ENCODE measurements at places on chromosomes 16 and 17.

DNA sequence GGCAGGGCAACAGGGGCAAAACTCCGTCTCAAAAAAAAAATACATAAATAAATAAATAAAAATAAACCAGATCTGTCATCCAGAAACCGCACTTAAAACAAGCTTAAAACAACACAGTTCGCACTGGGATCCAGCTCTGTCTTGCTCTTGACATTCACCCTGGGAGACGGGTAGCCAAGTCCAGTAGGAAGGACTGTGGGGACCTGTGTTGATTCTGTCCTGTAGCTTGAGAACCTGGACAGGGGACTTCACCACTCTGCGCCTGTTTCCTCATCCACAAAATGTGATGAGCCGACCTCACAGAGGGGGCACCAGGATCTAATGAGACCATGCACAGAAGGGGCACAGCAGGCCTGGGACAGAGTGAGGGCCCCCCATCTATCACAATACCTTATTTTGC, 1.5 kb upstream of the RAI1 start:
- no peak for DNase-seq

- no peak for DNase-seq
Measured at GRCh38 chr17:266701-267667, 85.5 kb upstream of the DOC2B start.

DNA sequence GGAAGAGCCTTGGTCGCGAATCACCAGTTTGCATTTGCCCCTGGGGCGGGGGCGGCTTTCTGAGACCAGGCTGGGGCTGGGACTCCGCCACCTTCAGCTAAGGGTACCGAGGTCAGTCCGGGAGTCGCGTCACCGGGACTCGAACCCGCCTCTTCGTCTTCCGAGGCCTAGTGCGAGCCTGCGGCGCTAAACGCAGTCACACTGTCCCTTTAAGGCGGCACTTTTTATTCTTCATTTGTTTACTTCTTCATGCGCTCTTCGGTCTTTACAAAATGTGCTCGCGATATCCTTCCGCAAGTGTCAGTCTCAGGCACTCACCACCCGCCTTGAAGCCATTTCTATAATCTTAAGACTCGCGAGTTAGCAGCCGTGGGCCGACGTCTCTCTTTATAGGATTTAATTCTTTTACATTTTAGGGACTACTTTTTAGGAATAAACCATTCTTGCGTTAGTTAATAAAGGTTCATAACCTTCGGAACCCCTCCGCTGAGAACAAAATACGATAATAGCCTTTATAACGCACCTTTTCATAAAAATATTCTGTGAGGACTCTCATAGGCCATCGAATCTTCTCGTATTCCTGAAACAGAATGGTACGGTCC, 593 bp upstream of the HEXIM1 start:
- peak; percentile 96 for DNase-seq

DNA sequence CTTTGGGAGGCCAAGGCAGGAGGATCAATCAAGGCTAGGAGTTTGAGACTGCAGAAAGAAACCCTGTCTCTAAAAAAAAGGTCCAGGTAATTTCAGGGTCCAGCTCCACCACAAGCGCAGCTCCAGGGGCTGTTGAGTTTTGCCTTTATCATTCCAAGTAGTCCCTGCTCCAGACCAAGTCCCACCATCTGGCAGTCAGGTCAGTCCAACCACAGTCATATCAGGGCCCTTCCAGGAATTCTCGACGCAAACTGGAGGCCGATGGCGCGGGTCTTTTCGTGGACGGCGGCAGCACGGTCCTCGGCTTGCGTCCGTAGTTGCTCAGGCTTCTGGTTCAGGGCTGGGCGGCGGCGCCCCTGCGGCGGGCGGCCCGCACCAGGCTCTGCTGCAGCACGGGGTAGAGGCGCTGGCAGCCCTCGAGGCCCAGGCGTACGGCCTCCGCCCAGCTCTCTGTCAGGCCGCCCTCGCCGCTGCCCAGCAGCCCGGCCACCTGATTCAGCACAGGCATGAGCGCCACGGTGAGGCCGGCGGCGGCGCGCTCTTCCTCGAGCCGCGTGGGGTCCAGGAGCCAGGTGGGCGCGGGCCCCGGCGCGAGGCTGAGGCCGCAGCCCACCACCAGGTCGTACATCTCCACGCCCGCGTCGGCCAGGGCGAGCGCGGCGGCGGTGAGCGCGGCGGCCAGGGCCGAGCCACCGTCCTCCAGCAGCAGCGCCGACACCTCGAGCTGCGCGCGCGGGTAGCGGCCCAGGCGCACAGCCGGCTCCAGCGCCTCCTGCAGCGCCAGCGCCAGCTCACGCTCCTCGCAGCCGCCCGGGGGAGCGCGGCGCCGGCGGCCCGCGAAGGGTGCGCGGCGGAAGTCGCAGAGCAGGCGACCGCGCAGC, 752 bp downstream of the EXOSC6 start:
- DNase-seq, result peak; percentile 84

GRCh38 chr16:88773812-88774291, 11.2 kb downstream of the PIEZO1 start:
- DNase-seq, result peak; percentile 92

DNA sequence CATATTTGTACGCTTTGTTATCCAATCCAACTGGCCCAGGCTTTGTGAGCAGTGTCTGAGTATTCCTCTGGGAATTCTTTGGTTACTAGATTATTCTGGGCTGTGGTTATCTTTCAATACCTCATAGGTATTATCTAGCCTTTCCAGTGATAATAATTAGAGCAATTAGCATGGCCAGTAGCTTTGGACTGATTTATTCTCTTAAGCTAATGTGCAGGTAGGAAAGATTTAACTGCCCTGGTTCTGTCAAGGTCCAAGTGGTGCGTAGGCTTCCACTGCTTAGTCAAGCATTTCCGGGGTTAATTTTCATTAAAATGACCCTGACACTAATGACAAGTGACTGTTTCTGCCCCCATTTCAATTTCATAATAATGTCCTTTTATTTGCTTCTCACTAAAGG, 54.2 kb upstream of the PMFBP1 start:
- DNase-seq, result no peak

- peak; percentile 98 for DNase-seq
Measured at GRCh38 chr17:29179232-29180033, 765 bp downstream of the MYO18A start.

- DNase-seq, result no peak
Measured at GRCh38 chr16:54944002-54944401, 13.3 kb downstream of the IRX5 start.

GRCh38 chr17:10063730-10064241, 134.6 kb downstream of the GAS7 start:
- DNase-seq, result no peak

- DNase-seq, result peak; percentile 67
Measured at GRCh38 chr17:32876417-32877163, at the start of gene MYO1D. TSS of gene MYO1D (minus strand) at chr17:32877124. CDS start at chr17:32876872, 252 bp downstream.

DNA sequence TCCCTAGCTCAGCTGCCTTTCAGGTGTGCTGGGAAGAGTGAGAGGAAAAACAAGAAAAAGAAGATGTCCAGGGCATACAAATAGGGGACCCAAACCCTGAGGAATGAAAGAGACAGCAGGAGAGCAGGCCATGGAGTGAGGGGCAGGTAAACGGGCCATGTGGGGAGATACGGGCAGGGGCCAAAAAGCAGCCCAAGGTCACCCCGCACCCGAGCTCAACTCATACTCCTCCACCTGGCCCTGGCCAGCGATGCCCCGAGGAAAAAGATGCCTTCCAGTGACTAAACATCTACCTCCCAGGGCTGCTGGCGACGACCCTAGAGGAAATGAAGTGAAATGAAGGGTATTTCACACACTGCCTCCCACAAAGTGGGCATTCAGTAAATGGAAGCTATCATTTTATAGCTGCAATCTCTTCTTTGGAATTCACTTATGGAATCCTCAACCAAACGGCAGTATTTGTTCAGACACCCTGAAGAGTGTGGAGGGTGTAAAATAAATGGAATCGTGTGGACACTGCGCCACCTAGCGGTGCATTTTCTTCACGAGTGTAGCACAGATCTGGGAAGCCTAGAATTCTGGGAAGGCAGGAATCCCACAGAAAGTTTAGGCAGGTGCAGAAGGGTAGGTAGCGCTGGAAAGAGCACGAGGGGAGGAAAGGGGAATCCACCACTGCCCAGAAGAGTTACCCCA, 14.9 kb downstream of the ELAC2 start:
- DNase-seq, result peak; percentile 53

DNA sequence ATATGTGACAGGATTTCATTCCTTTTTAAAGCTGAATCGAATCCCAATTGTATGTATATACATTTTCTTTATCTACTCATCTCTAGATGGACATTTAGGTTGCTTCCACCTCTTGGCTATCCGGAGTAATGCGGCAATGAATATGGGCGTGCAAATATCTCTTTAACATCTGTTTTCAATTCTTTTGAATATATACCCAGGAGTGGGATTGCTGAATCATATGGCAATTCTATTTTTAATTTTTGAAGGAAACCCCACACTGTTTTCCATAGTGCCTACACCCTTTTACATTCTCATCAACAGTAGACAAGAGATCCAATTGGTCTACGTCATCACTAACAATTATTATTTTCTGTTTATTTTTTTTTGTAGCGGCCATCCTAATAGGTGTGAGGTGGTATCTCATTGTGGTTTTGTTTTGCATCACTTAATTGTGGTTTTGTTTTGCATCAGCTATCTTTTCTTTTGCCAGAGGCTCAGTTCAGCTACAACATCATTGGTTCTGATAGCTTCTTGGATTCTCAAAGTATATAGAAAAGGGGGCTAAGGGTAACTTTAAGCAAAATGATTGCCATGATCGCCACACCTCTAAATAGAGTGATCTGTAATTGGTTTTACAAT, 25.6 kb upstream of the MAP2K6 start:
- DNase-seq, result no peak

- peak; percentile 43 for DNase-seq
Measured at GRCh38 chr16:7313170-7313569, 19.5 kb upstream of the RBFOX1 start.

GRCh38 chr17:51152766-51153209, 571 bp upstream of the NME1 start:
- DNase-seq, result no peak

GRCh38 chr17:49388692-49389513, 25.8 kb downstream of the PHB1 start:
- no peak for DNase-seq

DNA sequence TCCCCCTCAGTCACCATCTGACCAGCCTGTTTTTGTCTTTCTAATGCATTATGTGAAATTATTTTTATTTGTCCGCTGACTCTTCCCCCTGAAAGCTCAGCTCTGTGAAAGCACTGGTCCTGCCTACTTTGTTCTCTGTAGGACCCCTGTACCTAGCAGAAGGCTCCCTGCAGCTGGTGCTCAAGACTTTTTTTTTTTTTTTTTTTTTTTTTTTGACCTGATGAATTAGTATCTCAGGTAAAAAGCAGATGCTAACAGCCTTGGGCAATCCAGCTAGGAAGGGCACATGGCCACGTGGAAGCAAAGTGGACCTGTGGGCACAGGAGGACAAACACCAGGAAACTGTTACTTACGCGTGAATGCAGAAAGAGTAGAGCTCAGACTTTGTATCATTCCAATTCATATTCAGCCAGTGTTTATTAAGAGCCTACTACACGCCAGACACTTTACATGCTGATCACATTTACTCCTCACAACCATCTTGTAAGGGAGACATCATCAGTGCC, 629 bp upstream of the UNC119 start:
- no peak for DNase-seq

DNA sequence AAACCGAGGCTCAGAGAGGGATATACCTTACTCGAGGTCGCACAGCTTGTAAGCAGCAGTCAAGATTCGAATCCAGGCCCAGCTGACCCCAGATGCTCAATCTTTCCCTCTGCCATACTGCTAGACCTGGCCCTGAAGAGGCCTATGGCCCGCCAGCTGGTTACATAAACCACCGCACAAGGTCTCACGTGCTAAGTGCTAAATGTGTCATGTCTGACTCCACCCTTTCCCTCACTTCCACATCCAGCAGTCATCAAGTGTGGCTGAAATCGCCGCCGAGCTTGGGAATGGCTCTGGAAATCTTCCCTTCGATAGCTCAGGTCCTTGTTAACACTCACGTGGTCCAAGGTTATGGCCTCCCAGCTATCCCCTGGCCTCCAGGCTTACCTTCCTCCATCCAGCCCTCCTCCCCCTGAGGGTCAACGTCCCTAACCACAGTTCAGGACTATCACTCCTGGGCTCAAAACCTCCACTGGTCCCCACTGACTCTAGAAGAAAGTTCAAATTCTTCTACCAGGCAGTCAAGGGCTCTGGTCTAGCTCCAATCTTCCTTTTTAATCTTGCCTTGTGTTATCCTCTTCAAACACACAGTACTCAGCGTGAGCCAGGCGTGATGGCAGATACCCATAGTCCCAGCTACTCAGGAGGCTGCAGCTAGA, 3.5 kb downstream of the ZBTB4 start:
- DNase-seq, result peak; percentile 86

GRCh38 chr17:76074390-76075363, at the start of gene GALR2:
TSS of gene GALR2 (plus strand) at chr17:76074781. CDS start at chr17:76074884, 103 bp downstream.
- no peak for DNase-seq

GRCh38 chr17:8475227-8475626, 39.5 kb downstream of the NDEL1 start:
- DNase-seq, result no peak

GRCh38 chr17:4968486-4969046, 949 bp upstream of the SPAG7 start:
- peak; percentile 47 for DNase-seq

- DNase-seq, result no peak
Measured at GRCh38 chr17:3613124-3613523, 3.9 kb upstream of the TRPV1 start.

DNA sequence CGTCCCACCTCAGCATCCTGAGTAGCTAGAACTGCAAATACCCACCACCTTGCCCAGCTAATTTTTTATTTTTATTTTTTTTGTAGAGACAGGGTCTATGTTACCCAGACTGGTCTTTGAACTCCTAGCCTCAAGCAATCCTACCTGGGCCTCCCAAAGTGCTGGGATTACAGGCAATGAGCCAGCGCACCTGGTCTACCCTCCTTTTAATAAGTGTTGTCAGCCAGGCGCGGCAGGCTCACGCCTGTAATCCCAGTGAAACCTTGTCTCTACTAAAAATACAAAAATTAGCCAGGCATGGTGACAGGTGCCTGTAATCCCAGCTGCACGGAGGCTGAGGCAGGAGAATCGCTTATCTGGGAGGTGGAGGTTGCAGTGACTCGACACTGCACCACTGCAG, 19.3 kb downstream of the RFFL start:
- no peak for DNase-seq

GRCh38 chr17:76106703-76107102, 3.1 kb upstream of the EXOC7 start:
- no peak for DNase-seq

Data from OCI-M1 (cell line).